Activated naive CD4-positive, alpha-beta T cell treated with anti-CD3 and anti-CD28 coated beads, Interleukin-2, amount 10 ng/mL, durations not matched to agents 5 hours and 36 hours (primary cell): ENCODE measurements at places on chromosomes 5 and 9. TPM values are rescaled to one million over a fixed set of nuclear protein-coding genes. Genes with fewer than 3 reads are reported as not detected.

Gene TAF11L5
- total RNA-seq: not detected

Gene FAM81B
- not detected for total RNA-seq

Gene ZNF367
- total RNA-seq: 23.2 TPM

Gene TAS2R1
- not detected for total RNA-seq

Gene PTTG1
- 113 TPM for total RNA-seq
